Activated CD8-positive, alpha-beta T cell treated with anti-CD3 and anti-CD28 coated beads, Interleukin-2, amount 10 ng/mL, durations not matched to agents 7 days and 5 days (primary cell): ENCODE measurements at places on chromosomes 11 and 22. TPM values are rescaled to one million over a fixed set of nuclear protein-coding genes. Genes with fewer than 3 reads are reported as not detected.

DNA sequence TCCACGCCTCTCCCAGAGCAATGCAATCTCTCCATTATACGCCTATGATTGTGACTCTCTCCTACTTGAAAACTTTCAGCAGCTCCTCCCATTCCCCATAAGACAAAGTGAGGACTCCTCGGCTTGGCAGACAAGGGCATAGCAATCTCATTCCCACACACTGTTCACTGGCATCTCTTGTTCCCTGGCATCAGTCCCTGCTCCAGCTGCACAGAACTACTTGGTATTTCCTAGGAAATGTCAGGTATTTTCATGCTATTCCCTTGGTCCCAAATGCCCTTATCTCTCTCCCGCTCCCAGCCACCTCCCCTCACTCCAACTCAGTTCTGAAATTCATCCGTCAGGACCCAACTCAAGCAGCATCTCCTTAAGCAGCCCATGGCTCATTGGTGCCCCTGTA is 28.4 kb downstream of the TMPRSS5 start:
- DNase-seq, result no peak

DNA sequence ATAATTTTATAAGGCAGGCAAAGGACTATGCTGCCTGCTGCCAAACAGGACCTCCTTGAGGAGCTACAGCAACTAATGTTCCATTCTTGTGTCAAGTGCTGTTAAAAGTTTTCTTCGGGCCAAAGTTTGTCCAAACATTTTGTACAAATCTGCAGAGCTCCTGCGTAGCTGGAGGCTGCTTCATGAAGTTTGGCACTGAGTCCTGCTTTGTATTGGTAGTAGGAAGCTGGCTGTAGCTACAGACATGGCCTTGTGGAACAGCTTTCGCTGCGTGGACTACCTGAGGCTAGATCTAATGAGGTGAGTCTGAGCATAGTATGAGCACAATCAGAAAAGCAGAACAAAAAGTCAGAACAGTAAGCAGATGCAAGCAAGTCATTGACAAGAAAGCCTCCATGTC is 528.1 kb downstream of the DLG2 start:
- no peak for DNase-seq

DNA sequence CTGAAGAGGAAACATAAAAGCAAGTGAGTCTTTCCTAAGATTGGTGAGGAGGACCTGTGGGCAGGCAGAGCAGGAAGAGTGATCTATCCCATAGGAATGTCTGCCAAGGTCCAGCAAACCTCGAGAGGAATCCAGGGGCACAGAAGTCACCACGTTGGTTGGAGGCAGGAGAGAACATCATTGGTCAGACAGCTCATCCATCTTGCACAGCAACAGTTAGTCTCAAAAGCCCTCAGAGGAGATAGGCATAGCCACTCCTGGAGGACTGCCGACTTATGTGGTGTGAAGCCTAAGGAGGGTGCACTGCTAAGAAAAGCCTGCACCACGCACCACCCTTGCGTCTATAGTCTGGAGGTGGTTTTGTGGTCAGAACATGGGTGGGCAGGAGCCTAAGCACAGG is 109.1 kb downstream of the RASSF10 start:
- DNase-seq, result no peak

GRCh38 chr22:40594924-40595323 is 41.6 kb downstream of the MRTFA start:
- no peak for DNase-seq

DNA sequence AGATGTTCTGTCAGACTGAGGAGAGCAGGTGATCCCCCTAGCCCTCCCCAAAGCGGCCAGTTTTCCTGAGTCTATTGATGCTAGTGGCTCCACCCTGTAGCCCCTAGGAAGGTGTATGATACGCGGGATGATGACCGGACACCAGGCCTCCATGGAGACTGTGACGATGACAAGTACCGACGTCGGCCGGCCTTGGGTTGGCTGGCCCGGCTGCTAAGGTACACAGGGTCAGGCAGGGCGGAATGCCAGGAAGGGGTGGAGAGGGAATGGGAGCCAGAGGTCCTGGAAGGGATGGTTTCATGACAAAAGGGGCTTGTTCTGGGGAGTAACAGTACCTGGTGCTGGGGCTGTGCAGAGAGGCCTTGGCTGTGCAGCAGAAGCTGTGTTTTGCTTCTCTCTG is 3.2 kb downstream of the ZFPL1 start:
- no peak for DNase-seq

DNA sequence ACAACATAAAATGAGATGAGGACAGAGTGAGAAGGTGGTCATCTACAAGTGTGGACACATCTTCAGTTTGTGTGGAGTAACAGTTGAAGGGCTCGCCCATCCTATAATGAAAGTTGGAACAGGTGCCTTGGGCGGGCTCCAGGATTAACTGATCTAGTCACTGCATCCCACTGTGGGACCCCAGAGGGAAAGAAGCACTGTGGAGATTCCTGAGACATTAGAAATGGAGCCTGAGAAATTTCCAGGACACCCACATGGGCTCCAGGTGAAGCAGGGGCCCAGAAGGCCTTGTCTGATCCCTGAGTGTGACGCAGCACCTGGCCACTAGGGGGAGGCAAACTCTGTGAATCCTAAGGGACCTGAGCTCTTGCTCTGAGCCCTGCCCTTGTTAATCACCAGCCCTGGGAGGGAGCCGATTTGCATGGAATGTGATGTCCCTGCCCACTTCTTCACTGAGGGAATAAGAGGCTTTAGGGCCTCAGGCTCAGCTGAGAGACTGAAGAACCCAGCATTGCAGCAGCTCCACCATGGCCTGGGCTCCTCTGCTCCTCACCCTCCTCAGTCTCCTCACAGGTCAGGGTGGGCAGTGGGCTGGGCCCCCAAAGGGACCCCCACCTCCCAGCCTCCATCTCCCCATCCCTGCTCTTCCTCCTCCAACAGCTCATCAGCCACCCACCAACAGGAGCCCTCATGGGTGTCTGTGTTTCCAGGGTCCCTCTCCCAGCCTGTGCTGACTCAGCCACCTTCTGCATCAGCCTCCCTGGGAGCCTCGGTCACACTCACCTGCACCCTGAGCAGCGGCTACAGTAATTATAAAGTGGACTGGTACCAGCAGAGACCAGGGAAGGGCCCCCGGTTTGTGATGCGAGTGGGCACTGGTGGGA is 98.4 kb downstream of the VPREB1 start:
- peak; percentile 77 for DNase-seq

- DNase-seq, result no peak
These were observed 26.8 kb downstream of the DIXDC1 start for GRCh38 chr11:111963931-111964340.

GRCh38 chr11:70244698-70245097 is 25.8 kb upstream of the PPFIA1 start:
- DNase-seq, result no peak

DNA sequence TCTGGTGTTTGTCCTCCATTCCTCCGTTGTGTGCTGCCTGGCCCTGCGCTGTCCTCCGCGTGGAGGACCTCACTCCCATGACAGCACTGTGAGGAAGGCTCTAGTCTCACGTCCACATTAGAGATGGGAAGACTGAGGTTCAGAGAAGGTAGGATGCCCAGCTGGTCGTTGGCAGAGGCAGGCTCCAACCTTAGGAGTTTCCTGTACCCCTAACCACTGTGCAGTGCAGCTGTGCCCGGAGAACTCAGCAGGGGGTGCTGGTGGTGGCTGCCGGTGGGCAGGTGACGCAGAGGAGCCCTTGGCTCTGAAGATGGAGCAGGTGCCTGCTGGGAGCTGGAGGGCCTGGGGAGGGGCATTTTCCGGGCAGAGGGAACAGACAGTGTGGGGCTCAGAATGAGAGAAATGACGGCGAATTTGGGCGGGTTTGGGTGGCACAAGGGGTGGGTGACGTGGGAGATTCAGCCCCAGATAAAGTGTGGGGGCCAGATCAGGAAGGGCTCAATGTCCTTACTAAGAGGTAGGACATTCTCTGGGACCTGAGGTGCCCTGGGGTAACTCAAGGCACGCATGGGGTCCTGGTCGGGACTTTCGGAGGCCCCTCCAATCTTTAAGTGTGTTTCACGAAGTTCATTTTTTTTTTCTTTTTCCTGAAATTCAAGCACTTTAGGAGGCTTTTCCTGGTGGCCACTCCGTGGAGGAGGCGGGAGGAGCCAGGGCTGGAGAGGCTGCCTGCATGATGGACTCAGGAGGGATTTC is 535.0 kb downstream of the TBC1D22A start:
- no peak for DNase-seq

- DNase-seq, result no peak
These were observed 6.9 kb downstream of the UBE4A start for GRCh38 chr11:118366287-118366686.

- DNase-seq, result no peak
These were observed 59.4 kb downstream of the MICAL2 start for GRCh38 chr11:12169822-12170221.

DNA sequence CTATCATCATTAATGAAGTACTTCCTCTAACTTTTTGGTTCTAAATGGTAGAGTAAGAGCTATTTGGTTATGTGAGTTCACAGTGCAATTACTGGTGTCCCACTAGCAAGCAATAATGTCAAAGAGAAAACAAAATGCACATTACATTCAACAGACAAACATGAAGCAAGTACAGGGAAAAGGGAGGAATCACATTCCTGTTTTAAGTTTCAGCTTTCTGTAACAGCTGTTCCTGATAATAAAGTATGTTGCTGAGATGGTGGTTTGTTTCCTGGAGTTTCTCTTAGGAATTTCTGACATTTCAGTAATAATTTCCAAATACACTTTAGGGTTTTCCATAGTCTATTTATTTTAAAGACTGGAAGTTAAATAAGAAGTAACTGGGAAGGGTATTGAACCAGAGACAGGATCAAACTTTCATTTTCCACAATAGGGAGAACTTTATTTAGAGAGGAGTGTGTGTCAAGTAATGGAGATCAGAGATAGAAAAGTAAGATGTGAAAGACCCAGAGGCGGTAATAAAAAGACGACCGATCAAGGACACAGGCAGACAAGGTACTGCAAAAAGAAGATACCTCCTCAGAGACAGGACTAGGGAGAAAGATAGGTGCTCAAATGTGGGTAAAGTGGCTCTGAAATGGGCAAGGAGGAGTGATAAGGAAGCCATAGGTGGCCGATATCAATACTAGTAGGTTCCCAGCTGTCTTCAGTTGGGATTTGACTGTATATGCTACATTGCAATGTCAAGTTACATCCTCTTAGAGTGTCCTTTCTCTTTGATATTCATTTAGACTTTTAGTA is 20.8 kb upstream of the CLNS1A start:
- DNase-seq, result no peak

DNA sequence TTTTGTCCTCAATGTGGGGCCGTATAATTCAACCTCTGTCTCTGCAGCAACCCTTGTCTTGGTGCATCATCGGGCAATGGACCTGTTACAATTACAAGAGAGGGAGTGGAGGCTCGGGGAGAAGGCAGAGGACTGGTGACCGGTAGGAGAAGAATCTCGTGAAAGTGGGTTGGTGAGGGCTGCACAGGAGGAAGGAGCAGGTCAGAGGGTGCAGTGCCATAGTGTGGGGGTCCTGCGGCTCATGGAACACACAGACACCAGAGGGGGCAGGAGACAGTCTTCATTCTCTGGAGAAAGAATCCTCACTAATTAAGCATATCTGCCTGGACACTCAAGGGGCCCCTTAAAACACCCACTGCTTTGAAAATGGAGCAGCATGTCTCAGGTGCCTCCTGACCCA is 174.7 kb upstream of the B3GAT1 start:
- peak; percentile 16 for DNase-seq

DNA sequence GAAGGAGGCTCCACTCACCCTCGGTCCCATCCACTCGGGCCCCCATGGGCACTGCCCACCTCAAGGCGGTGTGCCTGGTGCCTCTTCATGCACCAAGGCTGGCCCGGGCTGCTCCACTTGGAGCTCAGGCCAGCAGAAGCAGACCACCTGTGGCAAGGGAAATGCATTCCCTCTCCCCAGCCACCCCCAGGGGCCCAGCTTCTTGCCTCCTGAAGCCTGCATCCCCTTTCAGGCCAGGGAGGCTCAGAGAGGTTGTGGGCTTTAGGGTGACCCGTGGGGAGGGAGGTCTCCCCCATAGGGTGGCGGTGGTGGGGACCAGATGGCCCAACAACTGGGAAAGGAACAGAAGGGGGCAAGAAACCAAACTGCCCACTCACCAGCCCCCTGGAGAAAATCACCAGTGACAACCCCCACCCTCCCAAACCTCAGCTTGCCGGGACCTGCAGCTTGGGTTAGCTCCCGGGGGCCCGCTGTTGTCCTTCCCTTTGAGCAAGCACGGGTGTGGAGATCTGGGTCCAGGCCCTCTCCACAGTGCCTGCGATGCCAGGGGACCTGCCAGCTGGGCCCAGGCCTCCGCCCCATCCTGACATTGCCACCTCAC is 8.4 kb downstream of the CBX6 start:
- no peak for DNase-seq

- no peak for DNase-seq
These were observed 46.2 kb downstream of the FAM168A start for GRCh38 chr11:73551677-73552076.

- no peak for DNase-seq
These were observed 5.6 kb upstream of the WT1 start for GRCh38 chr11:32440916-32441315.

- no peak for DNase-seq
These were observed 118.7 kb upstream of the B3GAT1 start for GRCh38 chr11:134530636-134531326.

The KCNQ1OT1 gene
- total RNA-seq, result 0.26 TPM

The PLEKHA7 gene
- 0.50 TPM for total RNA-seq

The HEPN1 gene
- total RNA-seq, result not detected

The PLEKHB1 gene
- total RNA-seq, result 10.0 TPM

The SSTR3 gene
- total RNA-seq, result 3.6 TPM

The BDNF gene
- not detected for total RNA-seq

The TOM1 gene
- total RNA-seq, result 22.3 TPM

The BTBD18 gene
- not detected for total RNA-seq

The MS4A12 gene
- total RNA-seq, result not detected

The CDC45 gene
- total RNA-seq, result 94.3 TPM

The OR52N4 gene
- 0.63 TPM for total RNA-seq

The MMP8 gene
- total RNA-seq, result not detected

The FGF3 gene
- total RNA-seq, result not detected

The SERHL2 gene
- total RNA-seq, result 2.4 TPM

The HMOX1 gene
- 0.68 TPM for total RNA-seq

The ARHGAP20 gene
- not detected for total RNA-seq

The CHRNA10 gene
- 3.0 TPM for total RNA-seq
